ENCODE measurements at places on chromosomes 16 and 17.

DNA sequence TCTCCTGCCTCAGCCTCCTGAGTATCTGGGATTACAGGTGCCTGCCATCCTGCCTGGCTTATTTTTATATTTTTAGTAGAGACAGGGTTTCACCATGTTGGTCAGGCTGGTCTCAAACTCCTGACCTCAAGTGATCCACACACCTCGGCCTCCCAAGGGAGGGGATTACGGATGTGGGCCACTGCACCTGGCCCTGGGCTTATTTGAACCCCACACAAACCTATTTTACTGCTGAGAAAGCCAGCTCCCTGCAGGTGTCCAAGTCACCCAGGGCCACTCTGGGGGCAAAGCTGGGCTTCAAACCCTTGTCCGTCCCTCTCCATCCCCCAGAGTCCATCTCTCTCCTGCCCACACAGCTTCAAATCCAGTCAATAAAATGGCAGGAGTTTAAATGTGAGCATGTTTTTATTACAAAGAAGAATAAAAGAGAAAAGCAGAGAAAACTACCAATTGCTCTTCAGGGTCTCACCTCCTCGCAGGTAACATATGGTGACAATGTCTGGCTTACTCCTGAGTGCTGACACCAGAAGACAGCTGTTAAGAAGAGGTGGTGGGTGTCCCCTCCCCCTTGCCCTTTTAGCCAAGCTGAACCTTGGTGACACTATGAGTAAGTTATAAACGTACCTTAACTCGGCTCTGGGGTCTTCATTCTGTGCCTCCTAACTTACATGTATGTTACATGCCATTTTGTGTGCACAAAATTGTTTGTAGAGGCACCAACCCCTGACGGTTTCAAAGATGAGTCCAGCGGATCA is 45.4 kb downstream of the LAT start:
- DNase-seq: no peak

DNA sequence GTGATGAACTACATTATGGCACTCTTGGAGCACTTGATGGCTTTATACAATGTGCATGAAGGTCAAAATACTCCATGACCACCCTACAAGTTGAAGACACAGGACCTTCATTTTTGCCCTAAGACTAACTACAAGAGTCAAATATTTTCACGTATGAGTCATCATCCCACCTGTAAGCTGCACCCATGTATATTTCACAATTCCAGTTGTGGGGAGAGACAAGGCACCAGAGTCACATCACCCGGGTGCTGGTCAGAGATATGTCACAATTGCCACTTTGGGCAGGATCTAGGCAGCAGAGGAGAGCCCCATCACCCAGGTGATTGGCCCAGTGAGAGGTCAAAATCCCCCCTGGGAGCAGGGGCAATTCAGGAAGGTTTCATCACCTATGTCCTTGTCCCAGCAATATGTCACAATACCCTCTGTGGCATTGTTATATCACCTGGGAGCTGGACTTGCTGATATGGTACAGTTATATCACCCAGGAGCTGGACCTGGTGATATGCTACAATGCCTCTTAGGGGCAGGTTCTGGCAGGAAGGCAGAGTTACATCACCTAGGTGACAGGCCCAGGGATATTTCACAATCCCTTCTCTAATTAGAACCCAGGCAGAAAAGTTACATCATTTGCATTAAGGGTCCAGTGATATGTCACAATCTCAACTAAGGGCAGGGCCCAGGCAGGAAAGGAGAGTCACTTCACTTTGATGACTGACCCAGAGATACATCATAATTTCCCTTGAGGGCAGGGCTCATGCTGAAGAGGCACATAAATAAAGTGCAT is 1839.2 kb downstream of the TP53TG3F start:
- DNase-seq: no peak

DNA sequence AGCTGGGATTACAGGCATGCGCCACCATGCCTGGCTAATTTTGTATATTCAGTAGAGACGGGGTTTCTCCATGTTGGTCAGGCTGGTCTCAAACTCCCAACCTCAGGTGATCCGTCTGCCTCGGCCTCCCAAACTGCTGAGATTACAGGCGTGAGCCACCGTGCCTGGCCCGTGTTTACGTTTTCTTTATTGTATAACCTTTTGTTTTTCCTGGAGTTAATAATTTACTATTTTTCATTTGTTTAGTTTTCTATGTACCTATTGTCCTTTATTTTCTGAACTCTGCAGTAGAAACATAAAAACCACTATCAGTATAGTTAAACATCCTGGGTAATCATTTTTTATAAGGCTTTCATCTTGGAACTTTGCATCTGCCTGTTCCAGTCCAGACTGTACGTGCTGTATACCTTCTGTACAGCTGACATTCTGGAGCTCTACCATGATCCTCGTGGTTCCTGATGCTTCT is 73.6 kb downstream of the PPM1E start:
- DNase-seq: no peak

GRCh38 chr16:71648921-71649320 is 22.9 kb downstream of the MARVELD3 start:
- DNase-seq: no peak

DNA sequence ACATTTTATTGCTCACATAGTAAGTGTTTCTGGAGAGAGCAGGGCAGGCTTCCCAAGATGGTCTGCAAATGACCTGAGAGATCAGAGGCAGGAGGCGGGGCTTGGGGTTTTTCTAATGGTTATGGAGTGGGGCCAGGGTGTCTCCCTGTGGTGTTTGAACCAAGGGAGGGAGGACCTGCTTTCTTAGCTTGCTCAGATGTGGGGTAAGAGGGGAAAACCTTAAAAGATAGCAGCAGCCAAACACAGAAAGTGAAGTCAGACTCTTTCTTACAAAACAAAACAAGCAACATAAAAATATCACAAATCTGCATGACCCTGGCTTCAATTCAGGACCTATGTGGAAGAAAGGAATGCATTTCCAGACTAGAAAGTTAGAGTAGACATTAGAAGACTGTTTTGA is 22.9 kb upstream of the DNAJA2 start:
- DNase-seq: peak; percentile 13

- no peak for DNase-seq
These were observed 169.4 kb downstream of the IRX5 start for GRCh38 chr16:55100100-55100499.

DNA sequence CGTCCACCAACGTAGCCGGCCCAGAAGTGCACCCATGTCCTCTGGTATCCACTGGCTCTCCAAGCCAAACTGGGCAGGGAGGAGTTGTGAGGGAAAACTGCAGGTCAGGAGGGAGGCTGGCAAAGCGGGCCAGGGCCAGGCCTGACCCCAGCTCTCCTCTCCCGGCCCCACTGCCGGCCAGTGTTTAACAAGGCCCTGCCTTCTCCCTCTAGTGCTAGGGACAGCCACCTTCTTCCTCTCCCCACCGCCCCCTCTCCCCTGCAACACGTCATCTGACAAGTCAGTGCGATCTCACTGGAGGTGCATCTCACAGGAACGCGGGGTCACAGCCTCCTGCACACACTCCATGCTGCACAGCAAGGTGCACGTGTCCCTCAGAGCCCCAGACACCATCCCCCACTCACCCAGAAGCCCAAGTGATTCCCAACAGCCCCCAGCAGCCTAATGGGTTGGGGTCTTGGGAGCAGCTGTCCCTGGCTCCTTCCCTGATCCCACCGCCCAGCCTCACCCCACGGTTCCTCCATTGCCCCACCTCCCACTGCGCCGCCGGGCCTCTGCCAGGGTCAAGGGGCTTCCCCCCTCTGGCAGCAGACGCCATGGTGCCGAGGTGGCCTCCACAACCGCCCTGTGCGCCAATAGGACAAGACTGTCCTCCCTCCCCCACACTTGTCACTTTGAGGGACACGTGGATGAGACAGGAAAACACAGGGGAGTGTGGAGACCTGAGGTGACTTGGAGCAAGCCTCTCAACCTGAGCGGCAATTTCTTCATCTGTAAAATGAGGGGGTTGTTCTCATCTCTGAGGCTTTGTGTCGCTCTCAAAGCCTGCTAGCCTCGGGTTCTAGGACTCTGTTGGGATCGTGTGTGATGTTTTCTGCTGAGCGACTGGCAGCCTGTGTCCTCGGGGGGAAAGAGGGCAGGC is 1.1 kb upstream of the ACE start:
- no peak for DNase-seq

DNA sequence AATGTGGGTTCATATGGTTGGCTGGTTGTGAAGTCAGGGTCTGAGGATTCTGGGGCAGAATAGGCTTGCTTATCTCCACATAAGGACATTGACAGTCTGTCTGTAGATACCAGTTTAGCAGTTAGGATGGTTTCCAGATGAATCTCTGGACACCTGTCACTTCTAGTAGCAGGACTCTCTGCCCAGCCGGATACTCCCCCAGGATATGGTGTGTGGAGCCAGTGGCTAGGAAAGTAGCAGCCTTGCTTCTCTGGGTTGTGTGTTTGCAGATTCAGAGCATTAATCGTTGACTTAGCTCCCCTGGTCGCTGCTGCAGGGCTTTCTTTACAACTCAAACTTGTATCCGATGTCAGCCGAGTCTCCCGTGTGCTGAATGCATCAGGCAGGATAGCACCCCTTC is 45.2 kb downstream of the CLEC16A start:
- no peak for DNase-seq

- DNase-seq: no peak
These were observed 2.3 kb upstream of the NCBP3 start for GRCh38 chr17:3848229-3848835.

- DNase-seq: no peak
These were observed 3.1 kb downstream of the ADAD2 start for GRCh38 chr16:84194018-84194417.

- DNase-seq: no peak
These were observed 38.6 kb downstream of the AXIN2 start for GRCh38 chr17:65522751-65523404.

DNA sequence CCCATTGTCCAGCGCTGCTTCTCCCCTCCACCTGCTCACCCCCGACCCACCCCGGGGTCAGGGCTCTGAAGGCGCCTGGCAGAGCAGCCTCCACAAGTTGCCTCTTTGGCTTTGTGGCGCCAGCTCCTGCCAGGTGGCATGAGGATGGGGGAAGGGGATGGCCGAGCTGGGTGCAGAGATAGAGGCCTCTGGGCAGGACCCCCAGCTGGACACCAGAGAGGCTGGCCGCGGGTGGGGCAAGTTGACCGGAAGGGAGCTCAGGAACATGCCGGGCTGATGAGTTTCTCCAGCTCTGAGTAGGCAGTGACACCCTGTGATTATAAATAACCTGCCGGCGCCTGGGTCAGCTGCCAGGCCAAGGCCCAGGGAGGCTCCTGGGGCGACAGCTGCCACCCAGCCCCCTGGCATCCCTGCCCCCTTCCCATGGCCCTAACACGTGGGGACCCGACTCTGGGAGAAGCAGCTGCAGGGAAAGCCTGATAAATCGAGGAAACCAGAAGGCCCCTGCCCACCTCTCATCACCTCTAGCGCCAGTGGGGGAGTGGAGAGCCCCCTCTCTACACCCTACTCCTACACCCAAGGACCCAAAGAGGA is 729 bp downstream of the P2RX5 start:
- DNase-seq: no peak

DNA sequence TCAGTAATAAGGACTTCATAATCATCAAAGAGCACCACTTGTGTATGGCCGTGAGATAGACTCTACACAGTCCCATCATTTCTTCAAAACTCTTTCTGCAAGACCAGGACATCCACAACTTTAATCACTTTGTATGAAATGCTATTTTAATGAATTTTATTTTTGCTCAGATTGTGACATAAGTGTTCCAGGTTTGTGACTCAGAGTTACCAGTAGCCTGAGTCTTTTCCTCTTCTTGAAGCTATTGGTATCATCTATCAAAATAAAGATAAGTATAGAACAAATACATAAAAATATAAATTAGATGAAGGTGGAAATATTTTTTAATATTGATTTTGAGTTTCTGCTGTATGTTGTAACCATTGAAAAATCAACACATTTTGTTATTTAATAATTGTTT is 16.6 kb upstream of the VWA3A start:
- DNase-seq: no peak

- no peak for DNase-seq
These were observed 26.8 kb downstream of the DRC3 start for GRCh38 chr17:17999364-18000029.

DNA sequence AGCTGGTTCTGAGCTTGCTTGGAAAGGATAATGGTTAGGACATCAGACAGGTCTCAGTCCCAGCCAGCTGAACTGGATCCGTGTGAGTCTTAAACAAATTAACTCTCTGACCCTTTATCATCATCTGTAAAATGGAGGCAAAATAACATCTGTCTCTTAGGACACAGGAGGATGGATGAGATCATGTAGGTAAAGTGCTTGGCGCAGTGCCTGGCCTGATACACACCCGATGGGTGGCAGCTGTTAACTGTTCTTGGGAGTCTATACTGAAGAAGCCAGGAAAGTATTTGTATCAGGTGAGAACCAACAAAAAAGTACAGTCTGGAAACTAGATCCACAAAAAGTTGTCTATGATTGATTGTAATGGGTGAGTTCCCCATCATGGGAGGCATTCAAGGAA is 188.6 kb downstream of the C16orf78 start:
- no peak for DNase-seq

DNA sequence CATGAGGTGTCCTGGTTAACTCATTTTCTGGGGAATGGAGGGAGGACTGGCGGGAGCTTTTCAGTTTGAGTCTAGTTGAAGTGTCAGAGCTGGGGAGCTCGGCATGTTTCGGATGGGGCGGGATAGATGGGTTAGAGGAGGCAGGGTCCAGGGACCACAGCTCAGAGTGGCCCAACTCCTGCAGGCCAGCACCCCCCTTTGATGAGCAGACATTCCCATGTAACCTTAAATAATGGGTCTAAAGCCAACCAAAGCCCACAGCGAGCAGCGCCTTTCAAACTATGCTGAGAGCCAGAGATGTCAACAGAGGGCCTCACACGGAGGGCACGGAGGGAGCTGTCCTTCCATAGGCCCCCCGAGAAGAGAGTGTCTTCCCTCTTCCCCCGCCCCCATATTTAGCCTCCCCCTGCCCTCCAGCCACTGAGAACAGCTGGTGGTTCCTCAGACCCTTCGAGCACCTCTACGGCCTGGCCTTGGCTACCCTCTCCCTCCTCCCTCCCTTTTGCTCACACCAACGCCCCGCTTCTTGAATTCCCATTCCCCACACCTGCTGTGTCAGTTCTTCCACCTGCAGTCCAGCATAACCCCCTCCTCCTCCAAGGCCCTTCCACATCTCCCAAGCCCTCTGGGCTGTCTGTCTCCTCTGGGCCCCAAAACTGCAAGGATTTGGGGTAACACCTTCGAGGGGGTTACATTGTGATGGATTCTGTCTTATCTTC is 21.8 kb downstream of the RAB11FIP4 start:
- DNase-seq: no peak
